ENCODE measurements at places on chromosomes 16 and 17.

- no peak for DNase-seq
Observed at GRCh38 chr16:73383195-73383987, 335.5 kb upstream of the ZFHX3 start.

DNA sequence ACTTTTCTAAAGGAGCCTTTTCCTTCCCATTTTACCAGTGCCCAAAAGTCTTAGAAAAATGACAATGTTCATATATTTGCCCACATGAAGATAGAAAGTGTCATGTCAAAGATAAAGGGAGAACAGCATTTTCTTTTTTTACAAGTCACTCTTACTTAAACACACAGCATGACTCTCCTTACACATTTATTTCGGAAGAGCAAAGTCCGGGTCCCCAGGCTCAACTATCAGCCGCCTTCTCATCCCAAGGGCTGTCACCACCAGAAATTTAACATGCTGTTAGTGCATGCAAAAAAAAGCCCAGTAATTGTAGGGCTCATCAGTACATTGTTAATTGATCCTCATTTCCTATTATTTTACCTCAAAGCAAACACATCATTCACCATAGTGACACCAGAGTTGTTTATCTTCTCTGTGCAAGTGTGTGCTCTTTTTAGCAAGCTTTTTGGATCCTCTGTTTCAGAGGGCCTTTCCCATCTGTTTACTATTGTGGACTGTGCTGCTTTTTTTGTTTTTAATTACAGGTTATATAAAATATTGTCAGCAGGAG is 560.3 kb downstream of the WWOX start:
- no peak for DNase-seq

- DNase-seq: peak; percentile 65
Observed at GRCh38 chr16:58020628-58021521, 4.7 kb upstream of the MMP15 start.

DNA sequence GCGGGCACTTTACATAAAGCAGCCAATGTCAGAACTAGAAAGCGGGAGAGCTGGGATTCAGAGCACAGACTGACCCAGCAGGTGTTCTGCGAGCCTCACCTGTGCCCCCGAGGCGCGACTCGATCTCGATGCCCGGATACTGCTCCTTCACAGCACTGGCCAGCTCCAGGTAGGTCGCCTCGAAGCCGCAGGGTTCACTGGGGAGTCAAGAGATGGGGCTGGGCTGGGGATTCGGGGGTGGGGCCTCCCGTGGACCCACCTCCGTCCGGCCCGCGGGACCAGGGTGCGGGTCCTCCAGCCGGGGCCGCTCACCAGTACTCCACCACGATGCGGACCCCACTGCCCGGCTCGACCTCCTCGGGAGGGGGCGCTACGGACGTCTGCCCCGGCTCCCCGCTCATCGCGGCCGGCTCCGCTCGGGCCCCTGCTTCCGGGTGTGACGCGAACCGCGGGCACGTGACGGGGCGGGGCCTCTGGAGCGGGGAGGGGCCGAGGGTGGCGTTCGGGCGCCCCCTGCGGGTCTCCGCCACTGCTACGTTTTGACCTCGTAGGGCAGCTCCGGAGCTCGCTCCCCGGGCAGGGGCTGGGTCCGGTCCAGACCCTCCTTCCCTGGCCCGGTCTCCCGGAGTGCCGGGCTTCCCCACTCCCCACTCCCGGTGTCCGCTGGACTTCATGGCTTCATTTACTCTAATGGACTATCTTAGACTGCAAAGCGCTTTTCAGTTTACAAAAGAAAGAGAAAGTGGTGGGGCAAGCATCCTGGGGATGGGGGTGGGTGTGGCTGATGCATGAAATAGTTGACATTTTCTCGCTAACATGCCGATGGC is at the start of gene MIEN1:
MIEN1 (minus strand) TSS at position 438 of the 827 bp plus-strand sequence; CDS start at position 401, 37 bp downstream.
- peak; percentile 95 for DNase-seq

GRCh38 chr17:60599220-60599619 is 773 bp upstream of the PPM1D start:
- DNase-seq: no peak

GRCh38 chr17:2995377-2995776 is 68.0 kb downstream of the OR1D5 start:
- no peak for DNase-seq

DNA sequence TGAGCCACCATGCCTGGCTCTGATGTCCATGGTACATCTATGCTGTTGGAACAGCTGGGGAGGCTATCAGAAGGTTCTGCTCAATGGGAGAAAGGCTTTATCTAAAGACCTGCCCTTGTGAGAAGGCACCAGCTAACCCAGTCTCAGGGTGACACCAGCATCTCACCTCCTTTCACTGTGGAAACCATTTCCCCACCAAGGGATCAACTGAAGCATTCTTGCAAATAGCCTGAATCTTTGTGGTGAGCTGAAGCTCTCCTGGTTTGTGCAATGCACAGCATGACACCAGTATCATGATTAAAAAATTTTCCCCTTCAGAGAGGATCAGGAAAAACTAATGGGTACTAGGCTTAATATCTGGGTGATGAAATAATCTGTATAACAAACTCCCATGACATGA is 5.1 kb downstream of the CCL18 start:
- DNase-seq: peak; percentile 26

DNA sequence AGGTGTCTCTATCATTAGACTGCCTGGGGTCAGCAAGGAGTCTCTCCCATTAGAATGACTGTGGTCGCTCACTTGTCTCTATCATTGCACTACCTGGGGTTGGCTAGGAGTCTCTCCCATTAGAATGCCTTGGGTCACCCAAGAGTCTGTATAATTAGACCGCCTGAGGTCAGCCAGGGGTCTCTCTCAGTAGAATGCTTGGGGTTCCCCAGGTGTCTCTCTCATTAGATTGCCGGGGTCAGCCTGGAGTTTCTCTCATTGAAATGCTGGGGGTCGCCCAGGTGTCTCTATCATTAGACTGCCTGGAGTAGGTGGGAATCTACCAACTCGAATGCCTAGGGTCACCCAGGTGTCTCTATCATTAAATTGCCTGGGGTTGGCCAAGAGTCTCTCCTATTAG is 2231.6 kb downstream of the TP53TG3F start:
- no peak for DNase-seq

GRCh38 chr17:33142705-33143299 is 150.3 kb downstream of the ASIC2 start:
- DNase-seq: peak; percentile 3

GRCh38 chr16:87293990-87294389 is 23.2 kb downstream of the C16orf95 start:
- no peak for DNase-seq

GRCh38 chr17:49515196-49515770 is 20.2 kb downstream of the NGFR start:
- DNase-seq: no peak

- no peak for DNase-seq
Observed at GRCh38 chr16:50302472-50303005, 36.2 kb downstream of the ADCY7 start.

GRCh38 chr17:52105591-52105990 is 52.9 kb downstream of the CA10 start:
- no peak for DNase-seq

GRCh38 chr17:55321427-55322060 is 56.8 kb downstream of the HLF start:
- DNase-seq: no peak

DNA sequence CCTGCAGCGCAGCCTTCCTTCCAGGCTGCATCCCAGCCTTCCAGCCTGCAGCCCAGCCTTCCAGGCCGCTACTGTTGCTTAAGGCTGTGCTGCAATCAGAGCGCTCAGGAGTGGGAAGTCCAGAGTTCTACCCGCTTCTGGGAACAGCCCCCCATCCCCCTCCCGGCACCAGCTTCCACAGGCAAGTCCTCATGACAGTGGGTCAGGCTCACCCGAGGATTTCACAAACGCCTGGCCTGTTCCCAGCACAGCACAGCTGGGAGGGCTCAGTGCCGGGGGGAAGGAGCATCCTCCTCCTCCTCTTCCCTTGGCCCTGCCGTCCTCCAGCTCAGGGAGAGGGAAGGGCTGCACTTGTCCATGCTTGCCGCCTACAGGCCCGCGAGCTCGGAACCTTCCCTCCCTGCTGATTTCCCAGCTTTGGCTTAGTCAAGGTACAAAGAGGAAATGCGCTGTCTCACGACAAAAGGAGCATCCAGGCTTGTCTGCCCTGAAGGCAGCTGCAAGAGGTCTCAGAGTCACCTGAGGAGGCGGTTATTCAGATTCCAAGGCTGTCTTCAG is 8.3 kb downstream of the SOCS3 start:
- no peak for DNase-seq

DNA sequence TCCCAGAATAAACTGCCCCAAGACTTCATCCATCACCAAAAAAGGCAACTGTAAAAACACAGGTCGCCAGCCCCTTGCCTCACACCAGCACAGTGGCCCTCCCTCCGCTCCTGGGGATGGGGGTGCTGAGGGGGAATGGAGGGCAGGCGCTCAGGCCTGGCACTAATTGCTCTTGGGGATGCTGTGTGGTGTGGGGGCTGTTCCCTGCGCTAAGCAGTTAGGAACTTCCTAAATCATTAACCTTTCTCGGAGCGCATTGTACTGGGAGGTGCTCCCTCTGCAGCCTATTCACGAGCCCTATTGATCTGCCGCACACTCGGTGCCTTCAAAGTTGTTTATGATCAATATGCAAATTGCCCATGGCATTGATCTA is 199.9 kb downstream of the ZFHX3 start:
- no peak for DNase-seq

DNA sequence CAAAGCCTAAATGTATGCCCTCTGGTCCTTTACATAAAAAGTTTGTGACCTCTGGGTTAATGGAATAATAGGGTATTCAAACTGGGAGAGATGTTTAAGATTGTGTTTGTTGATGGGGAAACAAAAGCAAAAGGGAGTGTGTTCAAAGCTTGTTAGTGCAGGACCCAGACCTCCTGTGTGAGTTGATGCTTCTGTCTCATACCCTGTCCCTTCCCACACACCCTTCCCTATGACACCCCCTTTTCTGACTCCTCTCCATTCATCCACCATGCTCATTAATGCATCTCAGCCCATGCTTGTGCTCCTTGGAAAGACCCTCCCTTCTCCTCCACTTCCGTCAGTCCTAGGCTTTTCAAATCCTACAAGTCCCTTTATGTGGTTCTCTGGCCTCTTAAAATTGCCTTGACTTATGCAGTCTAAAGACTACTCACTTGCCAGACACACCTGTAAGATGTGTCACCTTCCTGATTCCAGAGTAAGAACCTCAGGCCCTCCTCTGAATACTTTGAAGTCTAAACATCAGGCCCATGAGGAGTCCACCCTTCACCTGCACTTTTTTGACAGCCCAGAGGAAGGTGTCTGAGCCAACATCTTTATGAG is 128.0 kb upstream of the CACNG5 start:
- no peak for DNase-seq

- no peak for DNase-seq
Observed at GRCh38 chr17:39569126-39569525, 38.6 kb downstream of the NEUROD2 start.

DNA sequence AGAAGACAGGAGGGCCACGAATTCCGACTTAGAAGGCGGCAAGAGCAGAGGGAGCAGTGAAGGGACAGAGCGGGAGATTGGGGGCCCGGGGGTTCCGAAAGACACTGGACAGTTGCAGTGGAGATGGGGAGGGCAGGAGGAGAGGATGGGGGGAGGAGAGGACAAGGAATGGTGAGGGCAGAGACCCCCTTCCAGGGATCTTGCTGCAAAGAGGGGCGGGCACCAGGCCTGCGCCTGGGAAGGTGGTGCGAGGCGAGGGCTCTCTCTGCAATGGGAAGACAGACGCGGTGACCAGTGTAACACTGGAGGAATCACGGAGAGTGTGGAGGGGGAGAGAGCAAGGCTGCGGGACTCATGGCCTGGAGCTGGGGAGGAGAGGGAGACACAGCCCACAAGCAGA is 185.2 kb downstream of the RBFOX3 start:
- no peak for DNase-seq

DNA sequence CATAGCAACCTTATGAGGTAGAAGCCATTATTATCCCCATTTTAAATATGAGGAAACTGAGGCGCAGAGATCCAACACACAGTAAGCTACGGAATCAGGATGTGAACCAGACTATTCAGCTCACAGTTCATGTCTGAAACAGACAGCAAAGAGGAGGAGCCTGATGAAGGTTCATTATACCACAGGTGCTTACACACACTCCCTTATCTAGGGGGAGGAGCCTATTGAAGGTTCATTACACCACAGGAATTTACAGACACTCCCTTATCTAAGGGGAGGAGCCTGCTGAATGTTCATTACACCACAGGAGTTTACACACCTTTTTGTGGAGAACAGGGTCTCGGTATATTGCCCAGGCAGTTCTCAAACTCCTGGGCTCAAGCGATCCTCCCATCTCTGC is 21.9 kb downstream of the C16orf95 start:
- peak; percentile 34 for DNase-seq

GRCh38 chr17:27747462-27748359 is 52.6 kb downstream of the NOS2 start:
- DNase-seq: no peak

DNA sequence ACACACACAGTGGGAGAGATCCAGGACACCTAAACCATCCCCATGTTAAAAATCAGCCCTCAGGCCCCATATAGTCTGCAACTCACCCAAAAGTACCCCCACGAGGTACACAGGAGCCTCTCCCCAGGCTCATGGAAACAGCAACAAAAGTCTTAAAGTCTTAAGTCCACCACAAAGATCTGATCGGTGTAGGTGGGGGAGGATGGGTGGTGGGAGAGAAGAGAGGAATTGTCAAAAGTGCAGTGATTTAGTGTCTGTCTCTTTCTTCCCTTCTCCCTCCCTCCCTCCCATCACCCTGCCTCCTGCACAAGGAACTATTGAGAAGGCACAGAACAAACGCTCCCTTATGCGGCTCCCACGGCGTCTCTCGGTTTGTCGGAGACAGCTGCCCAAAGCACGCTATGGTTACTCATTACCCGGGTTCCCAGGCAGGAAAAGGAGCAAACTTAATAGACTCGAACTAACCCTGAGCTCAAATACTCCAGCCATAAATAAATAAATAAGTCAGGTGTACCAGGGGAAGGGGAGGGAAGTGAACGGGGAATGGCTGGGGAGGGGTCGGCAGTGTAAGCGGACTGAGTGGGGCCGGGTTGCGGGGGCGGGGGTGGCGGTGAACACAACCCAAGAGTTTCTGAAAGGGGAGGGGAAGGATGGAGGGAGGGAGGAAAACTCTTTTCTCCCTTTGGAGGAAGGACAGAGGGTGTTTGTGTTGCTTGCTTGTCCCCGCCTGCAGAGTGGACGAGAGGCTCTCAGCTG is 477.4 kb downstream of the SLC39A11 start:
- no peak for DNase-seq

DNA sequence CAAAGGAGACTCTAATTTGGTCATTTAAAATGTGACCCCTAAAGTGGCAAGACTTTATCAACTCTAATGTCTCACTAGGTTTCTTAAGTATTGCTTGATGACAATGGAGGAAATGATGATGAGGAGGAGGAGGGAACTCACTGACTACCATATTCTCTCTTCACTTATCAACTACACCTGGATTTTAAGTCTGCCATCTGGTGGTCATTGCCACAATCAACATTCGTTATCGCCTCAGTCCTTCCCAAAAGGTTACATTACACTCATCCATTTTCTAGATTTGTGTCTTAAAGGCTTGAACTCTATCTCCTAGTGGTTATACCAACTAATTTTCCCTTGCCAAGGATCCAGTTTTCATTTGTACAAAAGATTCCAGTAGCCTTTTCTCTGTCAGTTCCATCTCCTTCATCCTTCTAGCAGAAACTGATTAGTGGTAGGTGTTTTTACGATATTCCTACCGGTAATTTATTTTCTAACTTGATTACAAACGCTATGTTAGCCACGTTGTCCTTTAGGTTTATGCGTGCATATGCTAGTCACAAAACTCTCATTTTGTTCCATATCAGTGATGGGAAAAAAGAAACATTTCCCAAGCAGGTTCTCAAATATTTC is 114.6 kb upstream of the NOG start:
- DNase-seq: peak; percentile 19

All from activated CD4-positive, alpha-beta T cell treated with anti-CD3 and anti-CD28 coated beads, Interleukin-10, Interleukin-2, amounts not matched to agents 100 ng/mL and 50 ng/mL, durations not matched to agents 16 hours and 8 hours (primary cell).